Tibial artery (tissue), 4 donors: ENCODE measurements at places on chromosomes 11 and 22.

DNA sequence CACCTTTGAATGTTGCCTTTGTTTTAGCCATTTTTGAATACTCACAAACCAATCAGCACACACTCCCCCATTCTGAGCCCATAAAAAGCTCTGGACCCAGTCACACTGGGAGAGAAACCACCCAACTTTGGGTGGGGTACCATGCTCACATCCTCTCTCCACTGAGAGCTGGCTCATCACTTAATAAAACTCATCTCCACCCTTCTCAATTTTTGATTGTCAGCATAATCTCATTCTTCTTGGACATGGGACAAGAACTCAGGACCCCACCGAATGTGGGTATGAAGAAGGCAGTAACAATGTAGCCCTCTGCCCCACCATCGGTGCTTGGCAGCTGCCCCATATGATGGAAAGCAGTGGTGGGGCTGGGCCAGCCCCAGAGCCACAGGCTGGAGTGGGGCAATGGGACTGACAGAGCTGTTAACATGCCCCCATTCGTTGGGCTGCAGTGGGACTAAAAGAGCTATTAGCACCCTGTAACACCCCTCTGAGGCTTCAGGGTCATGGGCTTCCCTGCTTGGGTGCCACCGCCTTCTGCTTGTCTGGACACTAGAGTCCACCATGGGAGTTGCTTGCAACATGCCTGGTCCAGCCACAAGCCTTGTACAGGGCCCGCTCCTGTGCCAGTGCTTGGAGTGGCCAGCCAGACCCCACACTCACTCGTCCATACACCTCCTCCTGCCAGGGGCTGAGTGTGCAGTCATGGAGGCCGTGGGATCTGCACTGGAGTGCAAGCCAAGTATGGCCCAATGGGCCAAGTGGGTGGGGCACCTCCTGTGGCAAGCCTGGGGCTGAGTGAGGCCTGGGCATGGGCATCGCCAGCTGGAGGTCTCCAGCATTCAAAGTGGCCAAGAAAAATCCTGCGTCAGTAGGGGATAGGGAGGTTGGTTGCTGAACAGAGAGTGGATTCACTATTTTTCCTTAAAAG is 471.1 kb downstream of the TBC1D22A start:
- no peak for DNase-seq

DNA sequence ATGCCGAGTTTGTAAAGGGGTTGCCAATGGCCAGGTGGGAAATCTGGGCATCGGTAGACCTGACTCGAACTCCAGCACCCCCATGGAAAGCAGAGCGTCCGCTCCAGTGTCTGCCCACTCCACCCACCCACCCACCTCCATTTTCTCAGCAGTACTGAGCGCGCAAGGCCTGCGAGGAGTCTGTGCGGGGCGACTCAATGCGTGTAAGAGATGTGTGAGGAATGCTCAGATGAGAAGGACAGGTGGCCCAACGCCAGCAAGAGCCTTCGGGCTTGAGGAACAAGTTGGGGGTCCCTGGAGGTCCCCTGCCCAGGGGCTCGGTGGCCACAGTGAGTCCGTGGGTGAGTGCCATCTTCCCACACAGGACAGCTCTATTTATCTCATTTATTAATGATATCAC is 50.6 kb downstream of the CERK start:
- no peak for DNase-seq

GRCh38 chr11:73047773-73048371 is 94.2 kb downstream of the FCHSD2 start:
- no peak for DNase-seq

- no peak for DNase-seq
These were observed 3.5 kb downstream of the ME3 start for GRCh38 chr11:86668929-86669328.
